NCI-H187 (cell line): ENCODE measurements at places on chromosomes 1 and 21.

DNA sequence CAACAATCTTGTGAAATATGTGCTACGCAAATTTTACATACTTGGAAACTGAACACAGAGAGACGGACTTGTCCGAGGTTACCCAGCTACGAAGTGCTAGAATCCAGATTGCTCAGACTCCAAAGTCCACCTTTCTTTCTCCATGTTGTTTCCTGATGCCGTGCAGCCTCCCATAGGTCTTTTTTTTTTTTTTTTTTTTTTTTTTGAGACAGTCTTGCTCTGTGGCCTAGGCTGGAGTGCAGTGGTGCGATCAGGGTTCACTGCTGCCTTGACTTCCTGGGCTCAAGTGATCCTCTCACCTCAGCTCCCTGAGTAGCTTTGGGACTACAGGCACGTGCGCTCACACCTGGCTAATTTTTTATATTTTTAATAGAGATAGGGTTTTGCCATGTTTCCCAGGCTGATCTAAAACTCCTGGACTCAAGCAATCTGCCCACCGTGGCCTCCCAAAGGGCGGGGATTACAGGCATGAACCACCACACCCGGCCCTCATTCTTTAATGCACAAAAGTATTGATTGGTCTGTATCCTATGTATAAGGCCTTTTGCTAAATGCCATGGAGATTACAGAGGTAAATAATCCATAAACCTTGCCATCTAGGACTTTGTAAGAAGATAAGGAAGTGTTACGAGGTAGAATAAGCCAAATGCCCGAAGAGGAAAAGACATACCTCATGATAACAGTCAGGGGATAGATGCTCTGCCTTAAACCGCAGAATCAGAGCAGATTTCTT, 92.8 kb downstream of the C1orf21 start:
- no peak for DNase-seq

DNA sequence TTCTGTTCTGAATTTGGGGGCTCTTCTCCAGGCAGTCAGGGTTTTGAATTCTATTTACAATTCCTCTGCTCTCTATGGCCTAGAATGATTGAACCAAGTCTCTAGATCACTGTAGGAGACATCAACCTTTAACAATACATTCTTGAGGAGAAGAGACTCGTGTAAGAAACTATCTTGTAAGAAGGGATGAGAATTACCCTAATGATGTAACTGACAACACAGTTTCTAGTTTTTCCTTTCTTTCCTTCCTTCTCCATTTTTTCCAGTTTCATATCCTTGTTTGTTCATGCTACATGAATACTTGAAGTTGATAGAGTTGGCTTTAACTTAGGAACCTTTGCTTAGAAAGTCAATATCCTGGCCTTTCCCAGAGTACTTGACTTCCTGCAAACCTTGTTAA, 1.3 kb upstream of the ATP1A1 start:
- no peak for DNase-seq

DNA sequence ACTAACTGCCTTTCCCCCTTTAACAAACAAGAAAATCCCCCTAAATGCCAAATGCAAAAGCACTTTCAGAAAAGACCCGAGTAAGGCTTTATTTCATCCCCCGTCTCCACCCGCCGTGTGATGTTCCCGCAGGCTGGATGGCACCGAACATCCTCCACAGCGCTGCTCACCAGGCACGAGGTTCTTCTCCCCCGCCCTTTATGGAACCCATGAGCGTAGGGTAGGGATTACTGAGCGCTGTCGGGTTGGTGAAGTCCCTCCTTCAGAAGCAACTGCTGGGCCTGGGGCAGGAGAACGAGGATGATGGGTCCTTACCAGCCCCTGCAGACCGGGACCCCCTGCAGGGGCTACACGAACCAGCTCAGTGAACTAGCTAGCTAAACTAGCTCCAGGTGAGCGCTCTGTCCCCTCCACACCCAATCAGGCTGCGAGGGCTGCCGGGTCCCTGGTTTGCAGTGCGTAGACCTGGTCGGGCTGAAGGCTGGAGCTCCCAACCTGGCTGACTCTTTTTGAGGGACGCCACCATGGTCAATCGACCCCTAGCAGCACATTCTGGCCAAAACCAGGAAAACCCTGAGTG, 80.4 kb downstream of the ITPKB start:
- no peak for DNase-seq

GRCh38 chr1:192901500-192901899, 92.7 kb downstream of the RGS2 start:
- DNase-seq: no peak

- no peak for DNase-seq
Measured at GRCh38 chr1:91604632-91605031, 104.0 kb downstream of the CDC7 start.

DNA sequence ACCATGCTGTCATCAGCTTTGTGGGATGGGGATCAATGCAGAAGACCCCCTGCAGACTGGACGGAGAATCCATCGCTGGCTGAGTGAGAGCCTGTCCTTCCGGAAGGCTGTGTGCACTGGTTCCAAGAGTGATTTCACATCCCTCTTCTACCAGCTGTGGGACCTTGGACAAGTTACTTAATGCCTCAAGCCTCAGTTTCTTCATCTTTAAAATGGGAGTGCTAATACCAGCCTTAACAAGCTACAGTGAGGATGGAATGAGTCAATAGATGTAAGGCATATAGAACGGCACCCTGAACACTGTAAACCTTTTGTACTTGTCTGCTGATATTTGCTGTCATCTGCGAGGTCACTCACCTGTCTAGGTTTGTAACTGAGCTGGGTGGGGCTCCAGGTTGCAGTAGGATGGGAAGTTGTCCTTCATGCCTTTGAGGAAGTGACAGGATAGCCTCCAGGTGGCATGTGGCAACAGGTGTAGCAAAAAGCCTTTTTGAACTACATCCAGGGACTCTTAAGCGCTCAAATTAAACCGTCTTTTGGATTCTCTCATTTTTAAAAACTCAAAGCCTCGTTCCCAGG, 27.5 kb downstream of the TMEM51 start:
- DNase-seq: no peak

- no peak for DNase-seq
Measured at GRCh38 chr21:42474043-42474831, 21.8 kb downstream of the RSPH1 start.

GRCh38 chr1:2952371-2952770, 68.9 kb upstream of the ACTRT2 start:
- no peak for DNase-seq

GRCh38 chr1:235325139-235325538, 2.8 kb downstream of the ARID4B start:
- no peak for DNase-seq

DNA sequence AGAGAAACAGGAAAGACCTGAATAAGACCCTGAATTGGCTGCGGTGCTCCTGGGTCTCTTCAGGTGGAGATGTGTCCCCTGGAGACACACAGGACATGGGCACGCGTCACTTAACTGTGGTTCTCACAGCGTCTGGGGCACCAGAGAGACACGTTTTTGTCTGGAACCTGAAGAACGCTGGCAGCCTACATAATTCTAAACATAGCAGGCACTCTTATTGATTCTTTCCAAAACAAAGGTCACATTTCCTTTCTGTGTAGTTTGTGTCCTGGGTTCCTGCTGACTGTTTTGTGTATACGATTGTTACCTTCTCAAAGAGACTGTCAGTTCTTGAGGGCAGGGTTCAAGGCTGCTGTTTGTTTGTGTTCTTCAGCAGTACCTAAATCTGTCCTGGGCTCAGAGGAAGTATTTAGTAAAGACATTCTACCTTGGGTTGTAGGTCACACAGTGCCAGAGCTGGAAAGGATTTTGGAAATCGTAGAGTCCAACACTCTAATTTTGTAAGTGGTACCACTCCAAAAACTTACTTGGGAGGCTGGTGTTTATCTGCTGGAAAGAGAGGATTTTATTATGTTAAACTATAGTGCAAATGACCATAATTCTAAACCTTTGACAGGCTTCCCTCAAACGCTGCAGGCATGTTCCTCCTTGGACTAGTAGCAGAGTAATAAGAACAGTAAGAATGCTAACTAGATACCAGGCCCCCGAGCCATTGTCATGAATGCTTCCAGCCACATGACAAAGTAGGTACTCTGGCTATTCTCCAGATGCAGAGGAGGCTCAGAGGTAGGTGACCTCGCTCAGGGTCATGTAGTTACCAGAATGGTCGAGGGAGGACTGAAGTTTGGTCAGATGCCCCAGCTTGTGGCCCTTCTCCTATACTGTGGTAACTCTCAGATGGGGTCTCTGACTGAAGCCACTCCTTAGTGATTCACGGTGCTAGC, 164.3 kb downstream of the DHRS3 start:
- DNase-seq: no peak

DNA sequence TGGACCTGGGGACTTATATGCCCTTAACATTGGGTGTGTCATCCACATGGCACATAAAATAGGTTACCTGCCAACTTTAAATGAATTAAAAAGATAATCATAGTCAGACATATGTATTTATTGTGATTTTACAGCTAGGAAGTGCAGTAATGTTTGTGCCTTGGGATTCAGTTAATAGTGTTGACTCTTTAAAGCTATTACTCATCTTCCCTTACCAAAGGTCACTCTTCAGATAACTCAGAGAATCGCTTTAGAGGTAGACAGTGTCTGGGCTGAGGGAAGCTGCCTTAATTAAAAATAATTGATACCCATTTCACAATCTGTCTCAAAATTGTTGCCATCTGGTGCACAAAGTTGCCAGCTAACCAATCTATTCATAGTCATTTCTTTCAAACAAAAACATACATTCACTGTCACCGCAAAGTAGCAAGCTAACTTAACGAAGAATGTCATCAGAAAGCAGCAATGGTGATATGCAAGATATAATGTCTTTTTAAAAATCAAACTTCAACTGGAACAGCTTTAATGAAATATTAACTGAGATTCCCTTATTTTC, 3.0 kb upstream of the KRTAP15-1 start:
- no peak for DNase-seq

- DNase-seq: no peak
Measured at GRCh38 chr1:246709196-246709595, 15.0 kb upstream of the SCCPDH start.

DNA sequence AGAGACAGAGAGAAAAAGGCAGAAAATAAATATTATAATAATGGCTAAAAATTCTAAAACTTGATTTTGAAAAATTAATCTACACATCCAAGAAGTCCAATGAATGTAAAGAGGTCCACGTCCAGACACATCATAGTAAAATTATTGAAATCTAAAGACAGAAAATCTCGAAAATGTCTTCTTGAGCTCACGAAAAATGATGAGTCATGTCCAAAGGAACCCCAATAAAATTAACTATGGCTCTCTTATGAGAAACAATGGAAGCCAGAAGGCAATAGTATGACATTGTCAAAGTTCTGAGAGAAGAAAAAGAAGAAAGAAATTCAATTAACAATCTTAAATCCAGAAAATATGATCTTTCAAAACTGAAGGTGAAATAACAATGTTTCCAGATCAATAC, 84.6 kb downstream of the LRRIQ3 start:
- no peak for DNase-seq

GRCh38 chr1:4115191-4115900, 215.3 kb upstream of the C1orf174 start:
- DNase-seq: no peak

GRCh38 chr21:34593423-34593822, 21.5 kb downstream of the RCAN1 start:
- peak; percentile 83 for DNase-seq

DNA sequence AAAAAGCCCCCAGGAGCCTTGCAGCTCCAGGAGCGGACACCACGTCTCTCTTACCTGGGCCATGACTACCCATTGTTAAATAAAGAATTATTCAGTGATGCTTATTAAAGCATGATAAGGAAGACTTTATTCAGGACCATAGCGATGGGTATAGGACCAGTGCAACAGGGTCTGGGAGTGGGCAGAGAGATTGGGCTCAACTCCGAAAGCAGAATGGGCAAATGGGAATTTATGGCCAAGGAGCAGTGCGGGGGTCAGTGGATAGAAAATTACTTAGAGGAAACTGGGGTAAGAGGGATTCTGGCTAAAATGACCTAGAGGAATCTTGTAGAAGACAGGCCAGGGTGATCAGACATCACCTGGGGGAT, 580 bp upstream of the ATP5PO start:
- DNase-seq: no peak

GRCh38 chr1:32754317-32755097, 51.9 kb upstream of the SYNC start:
- no peak for DNase-seq

- DNase-seq: no peak
Measured at GRCh38 chr1:195965475-195965874, 642.8 kb downstream of the KCNT2 start.
